ENCODE measurements at places on chromosomes 4 and X.

DNA sequence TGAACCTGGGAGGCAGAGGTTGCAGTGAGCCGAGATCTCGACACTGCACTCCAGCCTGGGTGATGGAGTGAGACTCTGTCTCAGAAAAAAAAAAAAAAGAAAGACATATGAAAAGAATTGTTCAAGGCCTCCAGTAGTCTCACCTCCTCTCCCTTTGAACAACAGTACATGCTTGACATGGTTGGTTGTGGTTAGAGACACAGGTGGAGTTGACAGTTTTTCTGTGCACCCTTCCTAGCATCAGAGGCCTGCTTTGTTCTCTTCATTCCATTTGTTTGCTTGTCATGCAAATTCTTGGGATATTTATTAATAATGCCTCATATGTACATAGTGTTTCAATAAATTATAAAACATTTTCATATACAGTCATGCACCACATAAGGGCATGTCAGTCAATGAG is 18.3 kb upstream of the PDCL2 start:
- no peak for DNase-seq

- DNase-seq, result peak; percentile 48
Measured at GRCh38 chrX:150200820-150201287, 162.3 kb upstream of the MAMLD1 start.

DNA sequence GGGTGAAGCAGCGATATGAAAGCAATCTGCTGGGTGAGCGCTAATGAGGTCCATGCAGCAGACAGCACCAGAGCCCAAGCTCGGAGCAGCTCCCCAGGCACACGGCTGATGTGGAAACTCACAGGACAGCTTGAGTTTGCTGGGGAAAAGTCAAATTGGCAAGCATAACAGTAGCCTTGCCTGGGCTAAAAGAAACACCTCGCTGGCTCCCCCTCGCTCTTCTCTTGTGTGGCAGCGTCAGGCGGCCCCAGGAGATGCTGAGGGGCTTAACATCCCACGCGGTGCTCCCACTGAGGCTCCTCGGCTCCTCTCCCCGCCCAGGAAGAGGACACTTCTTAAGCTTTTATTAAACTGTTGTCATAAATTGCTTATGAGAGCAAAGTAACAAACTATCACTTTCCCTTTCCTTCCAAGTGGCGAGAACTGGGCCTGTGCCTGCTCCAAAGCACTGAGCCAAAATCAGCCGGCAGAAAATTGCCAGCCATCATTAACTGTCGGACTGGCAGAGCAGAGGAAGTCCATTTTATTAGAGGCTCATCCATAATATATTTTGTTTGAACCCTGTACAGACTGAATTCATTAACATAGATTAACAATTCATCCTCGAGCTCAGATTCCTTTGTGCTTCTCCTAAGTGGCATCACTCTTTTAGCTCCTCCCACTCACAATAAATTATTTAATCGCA is 111.4 kb downstream of the TSPAN5 start:
- DNase-seq, result no peak

DNA sequence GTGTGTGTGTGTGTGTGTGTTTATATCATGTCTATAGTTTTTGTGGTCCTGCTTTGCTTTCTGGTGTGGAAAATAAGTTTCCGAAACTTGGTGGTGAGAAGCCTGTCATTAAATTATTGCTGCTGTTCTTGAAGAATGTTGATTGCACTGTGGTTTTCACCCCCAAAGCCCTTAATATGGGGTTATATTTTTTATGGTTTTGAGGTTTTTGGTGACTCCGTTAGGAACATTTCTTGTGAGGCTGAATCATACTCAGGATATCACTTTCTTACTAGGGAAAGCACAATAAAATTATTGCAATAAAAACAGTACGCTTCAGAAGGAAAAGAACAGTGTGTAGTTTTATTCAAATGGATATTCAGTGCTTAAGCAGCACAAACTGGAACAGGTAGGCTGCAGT is 539.1 kb upstream of the MAGEB18 start:
- DNase-seq, result no peak

DNA sequence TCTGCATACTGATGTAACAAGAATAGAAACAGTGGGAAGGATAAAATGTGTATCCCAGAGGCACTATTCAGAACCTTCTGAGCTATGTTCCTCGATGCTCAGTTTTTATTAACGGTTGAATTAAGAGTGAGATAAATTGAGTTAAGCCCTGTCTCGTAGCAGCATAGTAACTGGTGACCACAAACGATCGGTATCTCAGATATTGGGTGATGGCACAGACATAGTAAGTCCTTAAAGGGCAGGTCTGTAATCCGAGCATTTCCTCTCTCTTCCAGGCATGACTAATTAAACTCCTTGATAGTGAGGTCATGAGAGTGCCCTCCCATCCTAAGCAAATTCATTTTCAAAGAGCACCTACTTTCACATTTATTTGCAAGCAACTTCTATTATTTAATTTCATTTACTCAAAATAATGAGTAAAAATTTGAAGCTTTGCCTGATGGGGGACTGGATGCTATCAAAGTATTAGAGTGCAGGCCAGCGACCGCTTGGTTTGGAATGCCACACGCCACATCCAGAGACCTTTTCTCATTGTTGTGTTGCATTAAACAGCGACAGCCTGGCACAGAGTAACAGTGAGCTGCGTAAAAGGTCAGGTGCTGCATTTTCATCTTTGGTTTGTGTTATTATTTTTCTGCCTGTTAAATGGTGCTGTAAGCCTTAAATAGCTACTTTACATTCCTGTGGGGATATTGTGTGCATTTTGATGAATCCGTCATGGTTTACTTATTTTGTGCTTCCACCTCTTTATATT is 101.9 kb downstream of the PCDH7 start:
- DNase-seq, result no peak

DNA sequence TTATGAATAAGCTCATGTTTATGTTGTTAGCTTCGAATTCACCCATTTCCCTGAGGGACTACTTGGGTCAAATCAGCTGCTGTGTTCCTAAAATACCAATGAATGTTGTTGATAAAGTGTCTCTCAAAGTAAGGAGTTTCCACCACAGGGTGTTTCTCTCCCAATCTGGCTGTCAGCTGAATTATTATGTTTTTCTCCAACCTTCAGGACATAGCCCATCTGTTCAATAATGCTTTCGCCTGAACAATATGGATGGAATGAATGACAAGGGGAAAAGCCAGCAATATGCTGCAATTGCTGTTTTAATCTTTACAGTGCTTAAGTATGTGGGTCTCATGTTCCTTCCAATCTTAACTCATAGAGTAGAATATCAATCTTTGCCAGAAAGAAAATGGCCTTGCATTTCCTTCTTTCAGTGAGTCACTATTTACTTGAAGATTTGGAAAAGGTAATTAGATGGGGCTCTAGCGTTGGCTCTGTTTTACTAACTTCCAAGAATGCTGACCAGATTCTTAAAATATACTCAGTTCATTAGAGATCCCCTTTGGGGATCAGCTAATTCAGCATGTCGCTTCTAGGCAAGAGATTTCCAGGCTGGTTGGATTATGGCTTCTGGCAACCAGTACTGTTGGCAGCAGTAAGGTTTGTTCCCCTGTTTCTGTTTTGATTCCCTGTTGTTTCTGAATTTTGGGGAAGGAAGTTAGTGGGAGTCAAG is 410.5 kb downstream of the PPP3CA start:
- DNase-seq, result no peak

- DNase-seq, result no peak
Measured at GRCh38 chrX:53320543-53321229, 39.3 kb upstream of the IQSEC2 start.

DNA sequence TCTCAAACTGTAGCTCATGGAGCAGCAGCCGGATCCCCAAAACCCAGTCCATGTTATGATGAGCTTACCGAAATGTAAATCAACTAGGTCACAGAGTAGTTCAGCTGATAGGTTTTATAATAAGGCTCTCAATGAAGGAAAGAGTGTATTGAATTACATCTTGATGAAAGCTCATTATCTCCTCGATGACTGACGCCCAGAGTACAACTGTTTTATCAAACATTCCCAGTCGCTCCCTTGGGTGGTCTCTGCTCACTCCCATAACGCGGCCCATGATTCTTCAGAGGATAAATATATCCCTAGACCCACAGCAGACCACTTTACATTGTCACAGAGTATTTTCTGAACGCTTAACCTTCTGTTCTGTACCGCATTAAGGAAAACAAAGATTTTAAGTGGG is 452.3 kb upstream of the GALNT7 start:
- no peak for DNase-seq

GRCh38 chr4:182872886-182873285 is 44.3 kb downstream of the DCTD start:
- DNase-seq, result no peak

- DNase-seq, result no peak
Measured at GRCh38 chr4:145788755-145789154, 108.8 kb downstream of the C4orf51 start.

DNA sequence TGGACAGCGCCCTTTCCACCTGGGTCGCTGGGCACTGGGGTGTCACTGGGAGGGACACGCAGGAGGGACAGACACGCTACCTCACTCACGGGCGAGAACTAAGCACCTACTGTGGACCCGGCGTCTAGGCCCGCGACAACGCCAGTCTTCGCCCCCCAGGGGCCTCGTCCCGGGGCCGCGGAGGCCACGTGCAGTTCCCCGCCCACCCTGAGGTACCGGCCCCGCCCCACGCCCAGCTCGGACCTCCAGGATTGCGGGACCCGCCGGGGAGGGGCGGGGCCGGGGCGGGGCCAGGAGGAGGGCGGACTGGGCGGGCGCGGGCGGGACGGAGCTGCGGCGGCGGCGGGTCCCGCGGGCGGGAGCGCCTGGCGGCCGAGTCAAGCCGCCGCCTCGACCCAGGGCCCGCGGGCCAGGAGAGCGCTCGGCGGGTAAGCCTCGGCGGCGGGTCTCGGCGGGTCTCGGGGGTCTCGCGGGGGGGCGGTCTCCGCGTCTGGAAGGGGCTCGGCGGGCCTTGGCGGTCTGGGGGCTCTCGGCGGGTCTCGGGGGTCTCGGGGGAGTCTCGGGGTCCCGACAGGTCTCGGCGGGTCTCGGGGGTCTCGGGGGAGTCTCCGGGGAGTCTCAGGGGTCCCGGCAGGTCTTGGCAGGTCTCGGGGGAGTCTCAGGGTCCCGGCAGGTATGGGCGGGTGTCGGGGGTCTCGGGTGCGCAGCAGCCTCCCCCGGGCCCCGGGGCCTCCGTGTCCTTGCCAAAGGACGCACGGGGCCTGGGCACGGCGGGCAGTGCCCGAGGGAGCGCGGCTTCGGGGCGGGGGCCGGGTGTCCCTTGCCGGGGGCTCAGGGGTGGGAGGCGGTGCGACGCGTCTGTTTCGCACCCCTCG is at the start of gene SH3BP2:
Gene SH3BP2, plus strand, starts transcription at position 375 of the 875 bp plus-strand sequence. CDS start 27,533 bp downstream, outside the sequence.
- DNase-seq, result no peak

DNA sequence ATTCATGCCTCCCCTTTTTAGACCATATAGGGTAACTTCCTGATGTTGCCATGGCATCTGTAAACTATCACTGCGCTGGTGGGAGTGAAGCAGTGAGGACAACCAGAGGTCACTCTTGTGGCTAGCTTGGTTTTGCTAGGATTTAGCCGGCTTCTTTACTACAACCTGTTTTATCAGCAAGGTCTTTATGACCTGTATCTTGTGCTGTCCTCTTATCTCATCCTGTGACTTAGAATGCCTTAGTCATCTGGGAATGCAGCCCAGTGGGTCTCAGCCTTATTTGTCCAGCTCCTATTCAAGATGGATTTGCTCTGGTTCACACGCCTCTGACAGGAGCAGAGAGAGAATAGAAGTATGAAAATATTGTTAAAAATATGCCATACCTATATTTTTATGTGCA is 355.7 kb downstream of the ADGRL3 start:
- peak; percentile 7 for DNase-seq

DNA sequence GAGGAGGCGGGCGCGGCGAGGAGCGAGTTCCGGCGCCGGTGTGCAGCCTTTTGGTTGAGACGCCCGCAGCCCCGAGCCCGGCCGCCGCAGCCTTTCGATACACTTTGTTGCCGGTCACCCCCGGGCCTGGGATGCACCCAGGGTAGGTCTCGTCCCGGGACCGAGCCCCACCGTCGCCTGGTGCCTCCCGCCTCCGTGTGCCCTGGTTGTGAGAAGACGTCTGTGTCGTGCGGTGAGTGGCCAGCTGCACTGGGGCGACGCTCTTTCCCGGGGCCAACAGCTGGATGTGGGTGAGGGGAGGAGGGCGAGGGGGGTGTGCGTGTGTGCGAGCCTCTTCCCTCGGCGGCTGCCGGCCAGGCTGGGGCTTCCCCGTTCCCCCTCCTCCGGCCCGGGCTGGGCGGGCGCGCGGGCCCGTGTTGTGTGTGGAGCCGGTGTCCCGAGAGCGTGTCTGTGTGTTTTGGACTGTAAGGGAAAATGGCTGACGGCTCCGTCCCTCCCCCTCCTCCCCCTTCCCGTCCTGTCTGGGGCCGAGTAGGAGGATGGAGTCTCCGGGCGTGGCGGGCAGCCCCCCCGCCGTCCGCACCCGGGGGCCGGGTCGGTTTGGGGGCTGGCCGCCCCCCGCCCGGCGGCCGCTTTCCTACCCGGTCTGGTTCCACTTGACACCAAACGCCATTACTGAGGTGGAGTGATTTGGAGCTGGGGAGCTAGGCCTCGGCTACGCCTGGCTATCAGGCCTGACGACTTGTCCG is 807 bp downstream of the USP9X start:
- DNase-seq, result no peak

DNA sequence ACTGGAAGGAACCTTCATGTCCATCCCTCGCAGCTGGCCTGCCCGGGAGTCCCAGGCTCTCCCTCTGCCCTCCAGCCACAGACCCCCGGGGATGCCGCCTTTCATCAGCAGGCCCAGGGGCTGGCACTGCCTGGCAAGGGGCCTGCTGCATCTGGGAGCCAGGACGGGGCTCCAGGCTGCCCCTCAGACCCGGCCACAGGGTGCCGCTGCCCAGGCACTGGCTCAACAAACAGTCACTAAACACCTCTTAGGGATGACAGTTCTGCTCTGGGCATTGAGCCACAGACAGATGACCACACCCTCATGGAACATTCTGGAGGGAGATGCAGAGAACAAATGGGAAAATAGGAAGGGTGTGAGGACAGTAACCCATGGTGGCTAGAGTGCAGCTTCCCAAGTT is 109.3 kb downstream of the HMX1 start:
- DNase-seq, result no peak

DNA sequence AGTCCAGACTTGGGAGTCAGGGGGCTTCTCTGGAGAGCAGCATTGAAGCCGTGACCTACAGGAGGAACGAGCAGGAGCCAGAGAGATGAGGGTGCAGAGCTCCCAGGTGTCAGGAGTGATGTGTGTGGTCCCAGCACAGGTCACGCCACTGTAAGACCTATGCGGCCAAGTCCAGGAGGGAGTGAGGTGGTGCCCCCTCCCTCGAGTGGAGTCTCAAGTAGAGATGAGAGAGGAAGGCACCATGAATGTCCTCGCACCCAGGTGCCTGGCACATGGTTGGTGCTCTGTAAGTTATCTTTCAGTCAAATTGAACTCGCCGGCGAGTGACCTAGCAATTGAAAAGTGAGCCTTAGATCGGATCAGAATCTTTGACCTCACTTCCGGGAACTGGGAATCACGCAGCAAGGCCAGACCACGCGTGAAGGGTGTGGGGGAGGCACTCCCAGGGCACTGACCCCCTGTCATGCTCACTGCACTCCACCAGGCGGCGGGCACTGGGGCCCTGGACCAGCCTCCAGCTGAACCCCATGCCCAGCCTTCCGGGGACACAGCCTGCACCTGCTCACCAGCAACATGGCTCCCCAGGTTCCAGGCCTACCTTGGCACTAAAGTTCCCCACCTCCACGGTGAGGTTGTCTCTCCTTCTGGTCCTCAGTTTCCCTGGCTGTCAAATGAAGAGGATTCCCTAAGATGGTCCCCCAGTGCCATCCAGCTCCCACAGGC is 127.4 kb downstream of the HMX1 start:
- no peak for DNase-seq

All from glomerular endothelial cell (primary cell).